T-helper 1 cell (primary cell): ENCODE measurements at places on chromosomes 4 and X.

- no peak for DNase-seq
Observed at GRCh38 chr4:47383829-47384427, 79.6 kb downstream of the COMMD8 start.

- peak; percentile 57 for DNase-seq
Observed at GRCh38 chrX:40096395-40097091, 1.2 kb downstream of the BCOR start.

DNA sequence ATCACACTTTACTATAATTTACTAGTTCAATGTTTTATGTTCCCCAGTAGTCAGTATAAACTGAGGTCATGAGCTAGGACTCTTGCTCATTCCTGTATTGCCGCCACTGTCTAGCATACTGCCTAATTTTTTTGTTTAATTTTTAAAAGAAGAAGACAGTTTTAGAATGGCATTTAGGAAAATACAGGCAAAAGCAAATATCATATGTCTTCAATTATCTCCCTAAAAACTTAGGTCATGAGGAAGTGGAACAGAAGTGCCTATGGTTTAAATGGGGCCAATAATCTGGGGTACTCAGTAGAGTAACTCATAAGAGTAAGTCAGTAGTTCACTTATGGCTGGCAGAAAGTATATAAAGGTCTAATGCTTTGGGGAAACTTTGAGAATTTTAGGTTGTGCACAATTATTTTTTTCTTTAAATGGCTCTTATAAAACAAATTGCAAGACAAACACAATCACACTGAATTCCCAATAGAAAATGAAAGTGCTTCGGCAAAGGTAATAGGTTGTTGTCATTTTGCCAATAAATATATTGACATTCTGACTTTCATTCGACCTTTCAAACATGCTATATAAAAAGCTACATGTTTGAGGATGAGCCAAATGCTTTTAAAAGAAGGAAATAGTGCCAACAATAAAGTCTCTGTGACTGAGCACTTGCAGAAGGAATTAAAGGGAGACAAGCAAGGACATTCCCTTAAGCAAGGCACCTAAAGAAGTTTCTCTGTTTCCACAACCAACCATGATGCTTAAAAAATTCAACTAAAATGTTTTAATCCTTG, 390.1 kb downstream of the PDGFC start:
- no peak for DNase-seq

- no peak for DNase-seq
Observed at GRCh38 chrX:76538860-76539259, 111.3 kb downstream of the MAGEE1 start.

- DNase-seq = no peak
Observed at GRCh38 chr4:184228056-184228705, 10.5 kb upstream of the ENPP6 start.

DNA sequence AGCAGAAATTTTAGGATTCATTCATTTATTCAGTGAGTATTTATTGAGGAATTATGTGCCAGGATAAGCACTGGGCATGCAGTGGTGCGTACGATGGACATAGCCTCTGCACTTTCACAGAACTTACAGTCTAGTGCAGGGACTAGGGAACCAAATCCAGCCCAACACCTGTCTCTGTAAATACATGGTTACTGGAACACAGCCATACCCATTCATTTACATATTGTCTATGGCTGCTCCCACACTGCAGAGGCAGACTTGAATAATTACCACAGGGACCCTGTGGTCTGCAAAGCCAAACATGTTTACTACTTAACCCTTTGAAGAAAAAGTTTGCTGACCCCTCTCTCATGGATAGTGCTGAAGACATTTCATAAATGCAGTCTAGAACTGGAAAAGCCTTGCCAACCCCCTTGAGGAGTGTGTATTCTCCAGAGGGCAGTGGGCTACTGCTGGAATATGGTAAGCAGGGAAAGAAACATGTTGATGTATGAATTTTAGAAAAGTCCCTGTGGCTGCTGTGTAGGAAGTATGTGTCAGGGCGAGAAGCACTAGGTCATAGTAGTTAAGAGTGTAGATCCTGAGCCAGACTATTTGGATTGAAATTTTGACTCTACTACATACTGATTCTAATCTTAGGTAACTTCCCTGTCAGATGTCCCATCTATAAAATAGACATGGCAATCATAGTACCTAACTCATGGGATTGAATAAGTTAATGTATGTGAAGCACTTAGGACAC, 75.5 kb downstream of the GALNT7 start:
- no peak for DNase-seq

- DNase-seq = no peak
Observed at GRCh38 chrX:119008110-119008744, 33.8 kb downstream of the LONRF3 start.

- no peak for DNase-seq
Observed at GRCh38 chr4:40099010-40099409, 42.4 kb downstream of the N4BP2 start.

- DNase-seq = no peak
Observed at GRCh38 chr4:107736037-107736436, 16.0 kb upstream of the PAPSS1 start.

DNA sequence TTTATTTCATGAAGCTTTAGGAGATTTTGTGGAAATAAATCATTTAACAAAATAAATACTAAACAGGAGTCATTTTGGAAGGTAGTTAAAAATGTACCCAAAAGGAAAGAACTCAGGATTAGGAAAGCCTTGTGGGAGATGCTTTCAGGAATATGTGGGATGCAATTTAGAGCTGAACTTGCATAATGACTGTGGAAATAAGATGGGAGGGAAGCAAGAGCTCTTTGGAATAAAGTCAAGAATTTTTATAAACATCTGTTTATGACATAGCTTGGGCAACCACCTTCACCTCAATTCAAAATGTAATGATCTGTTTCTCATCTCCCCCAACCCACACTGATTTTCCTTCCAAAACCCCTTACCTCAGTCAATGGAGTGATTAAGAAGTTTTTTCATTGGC, 623.8 kb downstream of the FAT4 start:
- DNase-seq = no peak

DNA sequence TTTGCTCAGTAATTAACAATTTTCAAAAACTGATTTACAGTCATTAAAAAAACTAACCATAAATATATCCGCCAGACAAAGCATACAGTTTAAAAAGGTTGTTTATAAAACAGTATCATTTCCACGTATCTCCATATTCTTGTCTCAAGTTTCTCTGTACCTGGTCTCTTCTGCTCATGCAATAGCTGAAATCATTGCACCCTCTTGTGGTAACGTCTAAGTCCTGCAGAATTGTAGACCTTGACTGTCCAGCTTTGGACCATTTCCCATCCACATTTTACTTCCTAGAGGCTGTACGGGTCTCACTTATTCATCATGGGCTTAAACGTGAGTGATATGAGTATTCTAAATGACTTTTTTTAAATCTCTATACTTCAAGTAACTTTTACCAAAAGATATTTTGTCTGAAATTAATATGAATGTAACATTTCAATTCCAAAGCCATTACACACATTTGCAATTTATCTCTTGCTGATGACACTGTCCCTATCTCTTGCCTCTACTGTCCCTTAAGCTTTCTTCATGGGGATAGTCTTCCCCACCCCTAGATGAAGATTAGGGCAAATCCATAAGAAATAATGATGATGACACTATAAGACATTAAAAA, 118.5 kb downstream of the BTC start:
- peak; percentile 4 for DNase-seq

GRCh38 chr4:113442826-113443225, 318.7 kb downstream of the CAMK2D start:
- DNase-seq = no peak

GRCh38 chr4:8647626-8648025, 55.1 kb downstream of the CPZ start:
- DNase-seq = no peak

GRCh38 chr4:104163820-104164219, 330.9 kb downstream of the CXXC4 start:
- DNase-seq = no peak

GRCh38 chrX:27767387-27767786, 40.4 kb upstream of the MAGEB10 start:
- DNase-seq = no peak

DNA sequence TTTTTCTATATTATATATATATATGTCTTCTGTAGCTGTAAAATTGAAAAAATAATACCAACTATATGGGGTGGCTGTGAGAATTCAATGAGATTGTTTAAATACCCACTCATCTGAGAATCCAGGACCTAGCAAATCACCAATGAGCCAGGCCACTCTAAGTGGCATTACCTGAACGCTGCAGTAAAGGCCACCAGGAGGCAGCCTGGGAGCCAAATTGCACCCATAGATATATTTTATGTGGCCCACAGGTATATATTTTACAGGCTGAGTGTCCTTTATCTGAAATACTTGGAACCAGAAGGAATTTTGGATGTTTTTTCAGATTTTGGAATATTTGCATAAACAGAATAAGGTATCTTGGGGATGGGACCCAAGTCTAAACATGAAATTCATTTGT, 58.2 kb upstream of the C4orf50 start:
- no peak for DNase-seq

DNA sequence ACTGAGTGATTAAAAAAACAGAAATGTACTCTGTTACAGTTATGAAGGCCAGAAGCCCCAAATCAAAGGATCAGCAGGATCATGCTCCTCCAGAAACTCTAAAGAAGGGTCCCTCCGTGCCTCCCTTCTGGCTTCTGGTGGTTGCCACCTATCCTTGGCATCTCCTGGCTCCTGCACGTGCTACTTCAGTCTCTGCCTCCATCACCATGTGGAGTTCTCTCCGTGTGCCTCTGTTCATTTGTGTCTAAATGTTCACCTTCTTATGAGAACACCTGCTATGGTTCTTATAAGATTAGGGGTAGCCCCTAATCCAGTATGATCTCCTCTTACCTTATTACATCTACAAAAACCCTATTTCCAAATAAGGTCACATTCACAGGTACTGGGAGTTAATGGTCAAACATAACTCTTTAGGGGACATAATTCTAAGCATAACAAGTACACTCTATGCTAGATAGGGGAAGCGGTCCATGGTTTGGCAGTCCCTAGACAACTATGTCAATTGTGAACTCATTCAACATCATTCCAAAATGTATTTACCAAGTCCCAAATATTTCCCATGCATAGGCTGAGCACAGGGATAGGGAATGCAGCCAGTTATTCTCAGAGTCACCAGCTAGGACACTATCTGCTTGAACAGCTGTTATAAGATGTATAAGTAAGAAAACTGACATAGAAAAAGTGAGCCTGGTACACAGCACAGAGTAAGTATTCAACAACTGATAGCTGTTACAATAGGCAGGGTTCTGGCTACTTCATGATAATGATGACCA, 295.5 kb upstream of the BOD1L1 start:
- DNase-seq = no peak

DNA sequence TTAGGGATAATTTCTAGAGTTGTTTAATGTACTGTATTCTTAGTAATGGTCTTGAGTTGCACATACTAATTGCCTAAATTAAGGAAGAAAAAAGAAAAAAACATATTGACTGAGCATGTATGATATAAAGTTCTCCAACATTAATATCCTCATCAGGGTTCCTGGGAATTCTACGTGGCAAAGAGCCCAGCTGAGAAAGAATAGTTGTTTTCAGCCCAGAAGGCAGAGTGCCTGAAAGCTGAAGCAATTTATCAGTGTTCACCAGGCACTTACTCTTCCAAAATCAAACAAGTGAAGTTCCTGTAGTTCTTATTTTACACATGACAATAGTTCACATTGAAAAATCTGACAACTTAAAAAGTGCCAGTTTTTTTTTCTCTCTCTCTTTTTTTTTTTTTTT, 27.7 kb downstream of the YIPF7 start:
- DNase-seq = no peak

- no peak for DNase-seq
Observed at GRCh38 chr4:23932901-23933308, 43.1 kb upstream of the PPARGC1A start.

- no peak for DNase-seq
Observed at GRCh38 chr4:40731361-40731760, 18.4 kb upstream of the NSUN7 start.

- no peak for DNase-seq
Observed at GRCh38 chrX:30851449-30851848, 37.6 kb downstream of the TAB3 start.

DNA sequence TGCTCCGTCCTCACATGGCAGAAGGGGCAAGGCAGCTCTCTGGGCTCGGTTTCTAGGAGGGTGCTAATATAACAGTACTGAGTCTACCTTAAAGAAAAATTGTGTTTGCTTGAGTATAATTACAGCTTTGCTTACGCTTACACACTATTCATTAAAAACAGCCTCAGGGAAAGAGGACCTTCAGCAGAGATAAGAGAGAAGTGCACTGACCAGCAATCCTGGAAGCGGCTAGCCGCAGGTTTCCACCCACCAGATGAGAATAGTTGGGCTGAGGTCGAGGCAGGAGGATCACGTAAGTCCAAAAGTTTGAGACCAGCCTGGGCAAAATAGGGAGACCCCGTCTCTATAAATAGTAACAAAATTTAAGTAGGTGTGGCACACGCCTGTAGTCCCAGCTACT, 15.2 kb upstream of the MRFAP1 start:
- DNase-seq = no peak

DNA sequence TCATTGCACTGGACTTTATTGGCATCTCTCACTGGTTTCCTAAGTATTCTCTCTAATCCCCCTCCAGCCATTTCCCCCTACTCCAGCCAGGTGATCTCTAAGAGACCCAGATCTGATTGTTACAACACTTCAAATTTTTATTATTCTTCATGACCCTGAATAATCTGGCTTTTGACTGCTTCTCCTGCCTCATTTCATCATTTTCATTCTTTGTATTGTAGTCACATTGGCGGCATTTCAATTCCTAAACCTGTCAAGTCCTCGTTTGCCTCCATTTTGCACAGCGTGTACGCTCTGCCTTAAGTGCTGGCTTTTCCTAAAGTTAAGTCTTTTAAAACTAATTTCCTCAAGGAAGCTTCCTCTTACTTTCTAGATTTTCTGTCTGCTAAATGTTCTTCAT, 31.6 kb downstream of the UBE2K start:
- DNase-seq = no peak

GRCh38 chr4:152784490-152785350, 5.0 kb downstream of the ARFIP1 start:
- DNase-seq = no peak

DNA sequence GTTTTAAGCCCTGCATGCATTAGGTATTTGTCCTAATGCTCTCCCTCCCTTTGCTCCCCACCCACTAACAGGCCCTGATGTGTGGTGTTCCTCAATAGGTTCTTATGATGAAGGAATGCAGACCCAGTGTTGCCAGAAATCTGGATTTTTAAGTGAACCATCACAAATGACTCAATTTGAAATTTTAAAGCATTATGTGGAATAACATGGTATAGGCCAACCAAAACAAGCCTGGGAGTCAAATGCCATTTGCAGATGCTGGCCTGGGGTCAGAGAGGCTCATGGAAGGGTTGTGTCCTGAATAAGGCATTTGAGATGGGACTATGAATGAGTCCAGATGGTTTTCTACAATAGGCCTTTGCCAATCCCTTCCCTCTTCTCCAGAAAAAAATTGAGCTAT, 179.6 kb downstream of the SHROOM3 start:
- DNase-seq = no peak

- DNase-seq = no peak
Observed at GRCh38 chr4:95255396-95256107, 293.2 kb downstream of the UNC5C start.

- DNase-seq = no peak
Observed at GRCh38 chr4:169594560-169595195, 17.7 kb downstream of the NEK1 start.

GRCh38 chrX:115940888-115941332, 229.6 kb upstream of the AGTR2 start:
- DNase-seq = no peak

- DNase-seq = no peak
Observed at GRCh38 chrX:101219864-101220346, 319 bp downstream of the DRP2 start.

- DNase-seq = no peak
Observed at GRCh38 chr4:7691982-7692381, 247.7 kb downstream of the AFAP1 start.
